ENCODE measurements at places on chromosomes 1 and 21. TPM values are rescaled to one million over a fixed set of nuclear protein-coding genes. Genes with fewer than 3 reads are reported as not detected.

Gene SAMD13
- 0.85 TPM for total RNA-seq

Gene RGSL1
- not detected for total RNA-seq

Gene FLG2
- under 0.01 TPM for total RNA-seq

Gene CRP
- not detected for total RNA-seq

Gene SPRR3
- 67.3 TPM for total RNA-seq

Gene TNFRSF18
- total RNA-seq, result 0.34 TPM

Gene ADPRS
- total RNA-seq, result 31.8 TPM

Gene NBPF3
- total RNA-seq, result 21.6 TPM

Gene CELA2B
- not detected for total RNA-seq

Gene SIK1
- total RNA-seq, result 11.6 TPM

Gene PRDM15
- total RNA-seq, result 6.5 TPM

Gene NADK
- total RNA-seq, result 34.9 TPM

Gene COL9A2
- 0.71 TPM for total RNA-seq

Gene TRIM45
- 3.8 TPM for total RNA-seq

Gene LENEP
- total RNA-seq, result 1.00 TPM

Gene TRIM17
- 5.3 TPM for total RNA-seq

Gene HOOK1
- 16.9 TPM for total RNA-seq

Gene NDUFS5
- total RNA-seq, result 442 TPM

Gene RPTN
- total RNA-seq, result 1.7 TPM

Gene NR0B2
- not detected for total RNA-seq

Gene CCDC28B
- 3.5 TPM for total RNA-seq

Gene SASS6
- total RNA-seq, result 1.7 TPM

Gene FAM72A
- total RNA-seq, result 0.85 TPM

Gene NUAK2
- total RNA-seq, result 12.0 TPM

Gene DISP3
- not detected for total RNA-seq

Gene PDZK1IP1
- total RNA-seq, result 0.68 TPM

Gene RNF186
- total RNA-seq, result not detected

Gene PRR9
- total RNA-seq, result 2.1 TPM

Gene HP1BP3
- 205 TPM for total RNA-seq

Gene CCDC181
- 0.14 TPM for total RNA-seq

Gene FCRLB
- 0.85 TPM for total RNA-seq

Gene PLCH2
- total RNA-seq, result 141 TPM

Gene AIRE
- total RNA-seq, result not detected

Gene NFASC
- 0.34 TPM for total RNA-seq

Gene OPTC
- not detected for total RNA-seq

Gene ZBTB8A
- total RNA-seq, result 10.6 TPM

Gene CORT
- 0.14 TPM for total RNA-seq

Gene MSH4
- total RNA-seq, result 1.1 TPM

Gene AMY1B
- not detected for total RNA-seq

Gene HTR6
- total RNA-seq, result not detected

Gene GSTM5
- not detected for total RNA-seq

Gene KRTAP15-1
- total RNA-seq, result not detected

Gene C8B
- not detected for total RNA-seq

Gene OR14K1
- not detected for total RNA-seq

Gene AVPR1B
- not detected for total RNA-seq

Gene EPHA10
- total RNA-seq, result 0.14 TPM

Gene TRIM62
- total RNA-seq, result 3.6 TPM

Gene SHISA4
- total RNA-seq, result 3.4 TPM

Gene NCAM2
- total RNA-seq, result not detected
